ENCODE measurements at places on chromosomes 3 and 15.

- no peak for DNase-seq
Measured at GRCh38 chr15:88243895-88244787, 12.4 kb downstream of the NTRK3 start.

DNA sequence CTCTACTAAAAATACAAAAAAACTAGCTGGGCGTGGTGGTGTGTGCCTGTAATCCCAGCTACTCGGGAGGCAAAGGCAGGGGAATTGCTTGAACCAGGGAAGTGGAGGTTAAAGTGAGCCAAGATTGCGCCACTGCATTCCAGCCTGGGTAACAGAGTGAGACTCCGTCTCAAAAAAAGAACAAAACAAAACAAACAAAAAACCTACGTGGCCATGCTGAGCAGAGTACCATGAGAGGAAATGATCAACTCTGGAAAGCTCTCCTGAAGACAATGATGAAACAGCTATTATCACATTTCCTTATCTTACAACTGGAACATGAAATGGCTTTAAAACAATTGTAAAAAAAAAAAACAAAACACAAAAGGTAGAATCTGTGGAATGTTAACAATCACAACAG is 75.2 kb downstream of the CHSY1 start:
- DNase-seq = no peak

- DNase-seq = no peak
Measured at GRCh38 chr3:128334766-128335165, 131.9 kb downstream of the DNAJB8 start.

DNA sequence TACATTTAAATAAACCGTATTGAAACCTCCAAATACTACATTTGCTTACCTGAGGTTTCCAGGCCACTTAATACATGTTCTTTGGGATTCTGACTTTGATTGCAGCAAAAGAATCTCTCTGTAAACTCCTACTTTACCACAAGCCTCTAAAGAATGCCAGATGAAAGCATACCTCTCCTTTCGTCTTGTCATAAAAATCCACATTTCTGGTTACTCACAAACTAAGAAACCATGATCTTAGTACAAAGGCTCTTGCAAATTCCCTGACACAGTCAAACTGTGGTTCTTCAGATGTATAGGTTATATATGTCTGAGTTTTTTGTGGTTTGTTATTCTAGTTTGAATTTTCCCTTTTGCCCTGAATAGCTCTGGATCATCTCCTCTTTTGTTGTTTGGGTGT is 188.4 kb downstream of the RAP2B start:
- DNase-seq = no peak

GRCh38 chr15:57445872-57446271 is 69.6 kb downstream of the CGNL1 start:
- no peak for DNase-seq

- no peak for DNase-seq
Measured at GRCh38 chr3:115667738-115668065, 44.4 kb downstream of the GAP43 start.

- DNase-seq = peak; percentile 73
Measured at GRCh38 chr15:90838139-90838538, 30.2 kb upstream of the FURIN start.

DNA sequence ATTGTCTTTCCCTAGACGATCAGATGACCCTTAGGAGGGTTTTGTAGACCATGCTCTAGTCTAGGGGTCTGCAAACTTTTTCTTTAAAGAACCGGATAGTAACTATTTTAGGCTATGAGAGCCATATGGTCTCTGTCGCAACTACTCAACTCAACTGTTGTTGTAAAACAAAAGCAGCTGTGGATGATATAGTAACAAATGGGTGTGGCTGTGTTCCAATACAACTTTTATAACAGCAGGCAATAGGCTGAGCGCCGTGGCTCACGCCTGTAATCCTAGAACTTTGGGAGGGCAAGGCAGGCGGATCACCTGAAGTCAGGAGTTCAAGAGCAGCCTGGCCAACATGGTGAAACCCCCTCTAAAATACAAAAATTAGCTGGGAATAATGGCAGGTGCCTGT is 6.1 kb upstream of the CMTM6 start:
- no peak for DNase-seq

- no peak for DNase-seq
Measured at GRCh38 chr3:177466074-177466473, 268.8 kb upstream of the TBL1XR1 start.

DNA sequence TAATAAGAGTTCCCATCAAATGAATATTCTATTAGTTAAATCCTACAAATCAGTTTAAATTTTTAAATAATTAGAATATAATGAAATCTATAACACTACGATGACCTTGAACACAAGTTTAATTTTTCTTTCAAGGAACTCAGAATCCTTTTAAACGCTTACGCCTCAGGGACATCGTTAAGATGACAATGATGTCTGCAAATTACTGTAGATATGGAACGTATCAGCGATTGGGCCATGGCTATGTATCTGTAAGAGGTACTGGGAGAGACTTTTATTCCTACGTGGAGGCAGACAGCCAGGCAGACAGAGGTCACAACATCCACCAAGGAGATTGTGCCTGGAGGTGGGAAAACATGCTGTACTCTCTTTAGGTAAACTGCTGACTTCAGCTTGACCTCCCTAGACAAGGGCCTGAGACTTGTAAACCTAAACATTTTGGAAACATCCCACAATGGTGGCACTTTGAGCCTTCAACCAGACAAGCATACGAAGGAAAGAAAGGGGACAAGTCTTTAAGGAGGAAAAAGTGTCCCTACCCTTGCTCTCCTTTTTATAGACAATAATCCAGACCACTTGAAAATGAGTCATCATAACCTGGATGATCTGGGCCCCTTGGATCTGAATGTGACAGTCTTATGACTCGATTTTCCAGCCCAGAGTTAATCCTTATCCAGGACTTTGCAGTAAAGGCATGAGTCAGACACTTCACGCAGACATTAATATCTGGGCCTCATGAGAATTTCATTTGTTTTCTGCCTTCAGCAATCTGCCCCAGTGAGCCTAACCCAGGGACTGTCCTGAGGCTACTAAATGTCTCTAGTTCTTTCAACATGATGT is 6.8 kb upstream of the LDHAL6B start:
- DNase-seq = no peak

GRCh38 chr15:41881550-41881919 is 12.3 kb downstream of the SPTBN5 start:
- DNase-seq = no peak

DNA sequence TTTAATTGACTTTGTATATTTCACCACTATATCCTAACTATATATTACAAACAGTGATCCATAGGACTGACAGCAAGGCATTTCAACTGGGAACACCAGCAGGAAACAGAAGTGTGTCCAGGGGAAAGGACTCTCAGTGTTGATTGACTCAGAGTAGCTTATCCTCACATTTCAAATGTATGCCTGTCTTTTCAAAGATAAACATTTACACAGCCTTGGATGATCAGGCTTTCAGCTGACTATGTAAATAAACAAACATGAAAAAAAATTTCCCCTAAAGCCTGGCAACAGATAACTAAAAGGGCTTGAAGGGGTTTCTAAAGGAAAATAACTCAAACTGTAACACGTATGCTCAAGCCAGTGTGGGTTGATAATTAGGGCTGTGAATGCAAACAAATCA is 321.8 kb downstream of the TBC1D5 start:
- DNase-seq = no peak

- no peak for DNase-seq
Measured at GRCh38 chr3:125110016-125110875, 54.4 kb upstream of the HEG1 start.

GRCh38 chr3:190099099-190099498 is 21.6 kb downstream of the P3H2 start:
- DNase-seq = no peak

DNA sequence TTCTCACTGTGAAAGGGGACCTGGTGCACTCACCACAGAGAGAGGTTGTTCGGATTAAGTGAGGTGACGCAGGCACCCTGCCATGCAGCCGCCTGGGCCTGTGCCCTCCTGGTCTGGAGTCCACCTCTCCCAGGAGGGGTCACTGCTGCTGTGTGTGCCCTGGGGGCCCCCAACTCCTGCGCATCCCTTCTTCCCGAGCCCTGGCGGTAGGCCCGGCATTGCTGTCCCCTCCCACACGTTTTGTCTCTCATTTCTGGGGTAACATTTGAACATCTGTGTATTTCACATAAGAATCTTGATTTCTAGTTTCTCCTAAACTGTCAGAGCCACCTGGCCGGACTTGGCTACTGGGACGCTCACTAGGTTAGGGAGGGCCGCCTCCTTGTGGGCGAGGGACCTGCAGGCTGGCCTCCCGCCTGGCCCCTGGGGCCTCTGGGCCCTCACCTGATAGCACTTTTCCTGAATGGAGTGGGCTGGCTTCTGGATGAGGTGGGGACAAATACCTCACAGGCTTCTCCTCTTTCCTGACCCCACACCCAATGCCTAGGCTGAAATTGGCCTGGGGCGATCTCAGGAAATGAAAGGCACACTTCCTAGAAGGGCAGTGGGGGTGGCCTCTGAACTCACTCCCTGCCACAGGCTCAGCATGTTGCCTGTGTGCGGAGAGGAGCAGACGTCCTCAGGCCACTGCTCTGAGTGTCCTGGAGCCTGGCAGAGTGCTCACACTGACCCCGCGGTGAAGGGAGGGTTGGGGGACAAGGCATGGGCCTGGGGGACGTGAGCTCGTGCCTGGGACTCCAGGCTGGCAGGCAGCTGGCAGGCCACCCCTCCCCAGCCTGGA is 104.2 kb upstream of the PRR23E start:
- no peak for DNase-seq

- no peak for DNase-seq
Measured at GRCh38 chr3:133944641-133945380, 49.1 kb upstream of the RAB6B start.

All from stimulated activated CD4-positive, alpha-beta T cell treated with anti-CD3 and anti-CD28 coated beads, Interleukin-1b, Interleukin-23, amount 100 ng/mL, for 1 hour (primary cell).